SIG-M5 (cell line): ENCODE measurements at places on chromosomes 2 and 18.
A peak's percentile ranks its signal among the peaks of the same experiment; 100 is the strongest.

GRCh38 chr2:227117852-227118251, 46.2 kb downstream of the COL4A4 start:
- no peak for DNase-seq

DNA sequence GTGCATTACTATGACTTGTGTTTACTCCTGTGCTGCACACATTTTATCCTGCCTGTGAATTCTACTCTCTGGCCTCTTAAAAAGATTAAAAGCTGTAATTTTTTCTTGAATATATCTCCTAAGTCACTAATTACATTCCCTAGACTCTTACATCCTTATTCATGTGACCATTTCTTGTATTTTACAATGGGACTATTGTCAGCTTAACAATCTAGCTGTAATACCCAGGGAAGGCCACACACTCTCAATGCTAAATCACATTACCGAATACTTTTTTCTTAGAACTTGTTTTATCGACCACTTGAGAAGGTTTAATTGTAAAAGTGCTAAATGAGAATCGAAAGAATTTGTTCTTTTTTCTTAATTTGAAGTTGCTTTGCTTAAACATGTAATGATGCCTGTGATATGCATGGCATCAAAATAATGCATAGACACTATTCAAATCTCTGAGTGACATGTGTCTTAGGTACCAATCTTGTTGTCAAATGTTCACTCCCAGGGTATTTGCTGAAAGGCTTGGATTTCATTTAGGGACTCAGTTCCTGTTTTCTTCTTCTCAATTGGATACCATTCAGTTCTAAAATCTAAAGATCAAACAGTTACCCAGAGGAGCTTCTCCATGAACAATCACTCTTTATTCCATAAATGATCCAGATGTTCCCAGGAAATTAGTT, 498.5 kb downstream of the DPP10 start:
- no peak for DNase-seq

DNA sequence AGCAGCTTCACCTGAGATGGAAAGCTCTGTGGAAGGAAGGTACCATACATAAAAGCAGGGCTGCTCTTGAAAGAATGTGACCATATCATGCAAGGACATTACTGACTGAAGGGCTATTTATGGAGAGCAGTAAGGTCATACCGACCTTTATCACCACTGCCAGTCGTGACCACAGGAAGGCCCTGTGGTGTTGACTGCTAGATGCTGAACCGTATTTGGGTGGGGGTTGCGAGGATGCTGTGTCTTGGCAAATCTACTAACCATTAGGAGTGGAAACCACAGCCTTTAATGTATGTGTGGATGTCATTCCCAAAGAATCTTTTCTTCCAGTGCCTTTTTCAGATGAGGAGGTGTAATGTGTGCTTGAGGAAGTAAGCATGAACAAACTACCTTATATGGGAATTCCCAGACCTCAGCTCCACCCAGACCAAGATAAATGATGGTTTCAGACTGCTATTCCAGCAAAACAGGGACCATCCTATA, 60.8 kb downstream of the LIMS1 start:
- DNase-seq, result no peak

DNA sequence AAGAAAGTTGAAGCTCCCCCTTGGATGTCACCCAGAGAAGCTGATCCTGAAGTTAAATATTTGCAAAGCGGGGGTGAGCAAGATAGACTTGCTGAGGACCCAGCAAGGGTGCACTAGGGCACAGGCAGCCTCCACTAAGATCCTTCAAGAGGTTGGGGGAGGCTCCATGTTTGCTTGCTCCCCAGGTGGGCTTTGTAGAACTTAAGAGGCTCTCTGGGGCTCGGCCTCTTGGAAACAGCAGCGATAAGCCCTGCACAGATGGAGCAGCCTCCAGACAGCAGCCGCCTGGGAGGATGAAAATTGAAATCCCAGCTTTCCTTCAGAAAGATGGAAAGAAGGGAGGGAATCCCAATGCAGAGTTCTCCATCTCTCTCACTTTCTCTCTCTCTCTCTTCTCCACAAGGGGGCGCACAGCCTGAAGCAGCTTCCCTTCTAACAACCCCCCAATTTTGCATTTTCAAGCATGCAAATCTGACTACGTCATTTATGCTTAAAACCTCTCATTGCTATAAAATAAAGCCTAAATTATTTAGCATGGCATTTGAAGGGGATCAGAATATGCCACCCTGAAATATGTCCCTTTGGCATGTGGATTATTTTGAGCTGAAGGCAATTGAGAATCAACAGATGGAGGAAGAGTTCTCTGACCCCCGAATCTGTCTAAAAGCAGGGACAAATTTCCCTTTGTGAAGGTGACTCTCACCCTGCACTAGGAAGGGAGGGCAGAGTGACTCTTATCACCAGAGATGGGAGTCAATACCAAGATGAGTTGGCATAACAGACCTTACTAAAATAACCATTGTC, 185.7 kb upstream of the KLHL29 start:
- DNase-seq, result no peak

GRCh38 chr2:168480825-168481585, 24.9 kb downstream of the CERS6 start:
- DNase-seq, result no peak

GRCh38 chr2:216555274-216555673, 56.6 kb downstream of the RPL37A start:
- DNase-seq, result no peak

DNA sequence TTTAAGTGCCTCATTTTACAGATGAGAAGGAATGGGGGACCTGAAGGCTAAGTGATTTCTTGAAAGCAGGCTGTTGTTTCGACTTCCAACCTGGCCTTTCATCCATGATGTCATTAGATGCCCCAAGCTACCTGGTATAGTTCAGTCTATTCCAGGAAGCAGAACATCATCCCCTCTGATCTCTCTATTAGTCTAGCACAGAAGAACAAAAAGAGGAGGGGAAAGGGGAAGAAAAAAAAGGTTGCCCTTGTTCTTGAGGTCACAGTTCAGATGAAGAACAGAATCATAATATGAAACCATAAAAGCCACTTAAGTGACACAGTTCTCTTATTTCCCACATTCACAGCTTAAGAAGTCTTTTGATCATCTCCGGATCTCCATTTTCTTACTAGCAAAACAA, 386.2 kb upstream of the HNRNPA3 start:
- no peak for DNase-seq

DNA sequence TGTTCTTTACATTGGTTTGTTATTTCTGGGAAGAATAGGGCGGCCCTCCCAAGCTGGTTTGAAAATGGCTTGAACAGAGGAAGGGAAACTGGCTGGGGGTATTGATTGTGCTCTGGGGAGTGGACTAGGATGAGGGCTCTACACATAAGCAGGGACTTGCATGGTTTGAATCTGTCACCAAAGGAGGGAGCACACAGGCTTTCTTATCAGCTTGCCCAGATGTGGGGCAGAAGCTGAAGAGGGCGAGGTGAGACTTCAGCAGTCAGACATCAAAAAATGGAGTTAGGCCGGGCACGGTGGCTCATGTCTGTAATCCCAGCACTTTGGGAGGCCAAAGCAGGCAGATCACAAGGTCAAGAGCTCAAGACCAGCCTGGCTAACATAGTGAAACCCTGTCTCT, 7.2 kb upstream of the RAB12 start:
- no peak for DNase-seq

- DNase-seq, result no peak
Observed at GRCh38 chr2:237642038-237642734, 14.8 kb downstream of the LRRFIP1 start.

DNA sequence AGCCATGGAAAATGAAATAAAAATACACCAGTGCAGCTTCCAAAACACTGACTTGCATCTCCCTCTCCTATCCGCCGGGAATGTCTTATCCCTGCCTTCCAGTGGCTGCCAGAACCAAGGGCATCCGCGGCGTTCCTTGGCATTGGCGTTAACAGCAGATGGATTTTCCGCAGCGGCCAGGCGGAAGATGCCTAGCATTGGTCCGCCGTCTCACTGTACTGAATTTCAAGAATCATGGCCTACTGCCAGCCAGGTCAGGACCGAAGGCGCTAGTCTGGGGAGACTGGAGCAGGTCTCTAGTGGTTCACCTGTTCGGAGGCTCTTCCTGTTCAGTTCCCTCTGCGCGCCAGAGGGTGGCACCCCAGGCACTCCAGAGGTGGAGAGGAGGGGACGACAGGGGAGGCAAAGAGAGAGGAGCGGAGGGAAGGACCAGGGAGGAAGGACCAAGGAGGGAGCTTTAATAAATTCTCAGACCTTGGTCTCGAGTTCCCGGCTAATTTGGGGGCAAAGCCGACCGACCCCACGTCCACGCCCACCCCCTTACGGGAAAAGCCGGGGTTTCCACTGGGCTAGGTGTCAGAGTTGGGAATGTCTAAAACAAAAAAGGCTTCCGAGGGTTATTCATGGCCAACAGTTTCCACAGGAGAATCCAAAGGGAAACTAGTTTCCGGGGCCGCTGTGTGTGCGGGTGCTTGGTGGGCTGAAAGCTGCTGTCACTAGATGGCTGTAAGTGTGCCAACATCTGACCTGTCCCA, 3.7 kb upstream of the BCL2L11 start:
- DNase-seq, result no peak

GRCh38 chr2:147910990-147911473, 66.2 kb downstream of the ACVR2A start:
- DNase-seq, result peak; percentile 13

DNA sequence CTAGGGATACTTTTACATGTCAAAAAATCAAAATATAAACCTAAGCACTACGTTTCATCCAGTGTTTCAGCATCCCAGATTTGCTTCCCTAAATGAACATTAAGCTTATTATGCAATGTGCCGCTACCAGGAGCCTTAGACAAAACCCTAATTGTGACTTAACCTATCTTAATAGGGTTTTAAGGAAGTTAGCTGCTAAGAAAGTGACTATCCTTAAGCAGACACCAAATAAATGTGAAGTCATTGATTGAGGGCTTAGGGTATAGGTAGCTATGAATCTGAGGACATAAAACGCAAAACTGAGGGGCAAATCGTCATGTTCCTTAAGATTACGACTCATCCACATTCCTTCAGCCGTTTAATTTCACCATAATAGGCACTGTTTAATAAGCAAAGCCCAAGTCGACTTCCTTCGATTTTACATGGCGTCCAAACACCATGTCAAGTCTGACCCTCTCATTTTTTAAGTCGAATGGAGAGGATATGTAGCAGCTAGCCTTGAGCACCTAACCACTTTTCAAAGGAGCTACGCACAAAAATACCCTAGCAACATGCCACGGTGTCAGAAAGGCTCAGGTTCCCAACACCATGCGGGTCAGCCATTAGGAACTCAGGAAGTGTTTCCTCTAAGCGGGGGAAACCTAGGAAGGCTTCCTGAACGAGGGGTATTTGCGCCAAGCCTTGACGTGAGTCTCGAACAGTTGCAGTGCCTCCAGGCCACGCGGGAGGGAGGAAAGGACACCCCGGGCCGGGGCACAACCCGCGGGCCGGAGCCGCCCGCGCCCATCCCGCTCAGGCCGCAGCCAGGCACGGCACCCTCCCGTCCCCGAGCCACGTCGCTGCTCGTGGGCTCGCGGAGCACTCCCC, 1.0 kb downstream of the HDLBP start:
- DNase-seq, result peak; percentile 30

DNA sequence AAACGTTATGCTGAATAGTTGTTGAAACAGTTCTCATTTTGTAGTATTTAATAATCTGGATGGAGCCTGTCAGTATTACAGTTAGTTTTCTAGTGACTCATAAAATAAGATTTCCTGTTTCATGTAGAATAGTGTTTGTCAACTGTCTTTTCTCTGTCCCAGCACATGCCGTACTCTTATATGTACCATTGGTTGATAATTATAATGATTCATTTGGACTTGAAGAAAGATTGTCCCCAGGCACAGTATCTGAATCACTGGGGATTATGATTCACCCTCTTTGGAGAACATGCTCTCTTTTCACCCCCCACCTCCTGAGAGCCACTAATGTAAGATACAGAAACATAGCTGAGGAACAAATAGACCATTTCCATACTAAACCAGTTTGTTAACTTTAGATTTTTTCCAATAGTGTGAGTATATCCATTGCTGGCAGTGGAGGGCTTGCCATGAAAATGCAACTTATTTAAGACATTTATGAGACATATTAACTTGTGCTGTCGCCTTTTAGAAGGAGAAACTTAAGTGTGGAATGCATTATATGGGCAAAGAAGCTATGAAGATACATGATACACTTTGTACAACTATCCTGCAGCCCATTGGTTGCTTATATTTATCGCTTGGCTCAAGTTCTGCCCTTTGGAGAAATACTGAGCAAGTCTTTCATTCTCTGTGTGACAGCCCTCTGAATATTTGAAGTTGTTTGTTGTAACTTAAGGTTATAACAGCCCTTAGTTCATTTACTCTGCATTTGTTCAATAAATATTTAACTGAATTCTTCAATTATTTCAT, 12.4 kb downstream of the COPS8 start:
- no peak for DNase-seq

DNA sequence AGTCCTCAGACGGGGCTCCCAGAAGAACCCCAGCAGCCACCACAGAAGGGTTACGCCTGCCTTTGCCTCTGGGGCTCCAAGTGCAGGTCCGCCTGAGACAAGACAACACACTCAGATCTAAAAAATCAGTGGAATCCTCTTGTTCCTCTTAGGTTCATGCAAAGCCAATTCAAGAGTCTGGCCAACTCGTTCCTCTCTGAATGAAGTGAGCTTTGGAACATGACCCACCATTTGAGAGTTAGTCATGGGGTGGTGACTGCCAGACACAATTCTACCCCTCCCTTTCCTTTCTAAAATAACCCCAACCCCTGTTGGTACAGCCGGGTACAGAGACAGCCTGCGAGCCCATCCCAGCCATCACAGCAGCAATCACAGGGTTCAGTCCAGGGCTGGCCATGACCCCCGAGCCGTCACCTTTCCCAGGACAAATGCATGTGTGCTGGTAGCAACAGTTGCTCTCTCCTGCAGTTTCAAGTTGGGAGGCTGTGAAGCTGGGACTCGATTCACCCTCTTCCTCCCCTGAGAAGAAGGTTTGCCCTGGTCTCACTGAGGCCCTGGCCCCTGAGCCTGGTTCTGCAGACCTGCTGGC, 183.1 kb upstream of the SH3BP4 start:
- DNase-seq, result no peak

GRCh38 chr2:74103763-74104162, 43.9 kb downstream of the BOLA3 start:
- no peak for DNase-seq

GRCh38 chr18:48705043-48705442, 166.2 kb downstream of the CTIF start:
- DNase-seq, result no peak

DNA sequence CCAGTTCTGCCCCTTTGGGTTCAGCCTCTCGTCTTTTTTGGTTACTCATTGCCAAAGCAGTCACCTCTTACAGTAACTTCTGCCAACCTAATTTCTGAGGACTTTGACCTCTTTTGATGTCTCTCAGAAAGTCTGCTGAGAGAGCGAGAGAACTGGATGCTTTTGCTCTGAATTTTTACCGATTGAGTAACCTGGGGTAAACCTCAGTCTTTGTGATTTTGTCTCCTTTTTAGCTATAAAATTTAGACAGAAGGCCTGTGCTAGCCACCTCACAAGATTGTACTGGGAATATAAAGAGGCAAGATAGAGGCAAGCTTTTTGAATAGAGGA, 34.8 kb upstream of the IL1R1 start:
- no peak for DNase-seq

GRCh38 chr2:239979243-239980023, 45.7 kb downstream of the NDUFA10 start:
- DNase-seq, result no peak
